ENCODE measurements at places on chromosomes 11 and 22.

GRCh38 chr11:88059326-88059725 lies 115.9 kb downstream of the RAB38 start:
- DNase-seq = peak; percentile 60

GRCh38 chr22:46045459-46046298 lies 68.7 kb upstream of the WNT7B start:
- DNase-seq = no peak

DNA sequence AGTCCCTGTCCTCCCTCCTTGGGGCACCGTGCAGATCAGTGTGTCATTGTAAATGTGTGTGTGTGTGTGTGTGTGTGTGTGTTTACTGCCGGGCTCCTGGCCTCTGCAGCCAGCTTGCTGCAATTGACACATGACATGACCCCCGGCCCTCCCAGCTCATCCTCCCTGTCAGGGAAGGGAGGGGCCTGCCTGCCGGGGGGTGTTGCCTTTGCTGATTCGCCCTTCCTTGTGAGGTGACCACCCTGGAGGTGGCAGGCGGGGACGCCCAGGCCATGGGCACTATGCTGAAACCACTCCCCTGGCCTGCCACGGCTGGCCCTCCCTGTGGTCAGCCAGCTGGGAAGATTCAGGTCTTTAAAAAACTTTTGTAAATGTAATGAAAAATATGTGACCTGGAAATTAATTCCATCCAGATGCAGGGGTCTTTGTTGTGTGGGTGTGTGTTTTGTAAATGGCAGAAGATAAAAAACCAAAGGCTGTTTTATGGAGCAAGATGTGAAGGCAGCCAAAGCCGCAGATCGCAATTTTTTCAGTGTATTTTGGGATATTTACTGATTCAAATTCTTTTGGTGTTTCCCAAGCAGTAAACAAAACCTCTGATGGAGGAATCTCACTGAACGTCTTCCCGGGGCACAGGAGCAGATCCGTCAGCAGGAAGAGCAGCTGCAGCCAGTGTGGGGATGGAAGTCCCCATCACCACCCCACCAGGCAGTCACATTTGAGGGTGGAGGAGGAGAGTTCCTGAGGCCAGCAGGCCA lies 23.2 kb downstream of the SHISAL1 start:
- no peak for DNase-seq

GRCh38 chr11:134975866-134976376 lies 563.9 kb upstream of the B3GAT1 start:
- no peak for DNase-seq

DNA sequence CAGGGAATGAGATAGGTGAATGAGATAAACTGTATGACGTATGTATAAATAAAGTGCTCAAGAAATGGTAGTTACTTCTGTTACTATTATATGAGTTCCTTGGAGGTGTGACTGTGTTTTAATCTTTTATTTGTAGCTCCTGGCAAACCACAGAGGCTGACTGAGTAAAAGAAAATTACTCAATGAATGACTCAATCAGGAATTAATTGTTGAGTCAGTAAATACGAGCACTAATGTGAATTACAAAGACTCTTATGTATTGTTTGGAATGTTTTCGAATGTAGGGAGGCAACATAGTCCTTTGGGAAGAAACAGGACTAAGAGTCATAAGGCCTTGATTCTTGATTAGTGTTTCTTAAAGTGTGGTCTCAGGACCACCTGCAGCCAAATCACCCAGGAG lies 51.1 kb upstream of the BLID start:
- peak; percentile 90 for DNase-seq

GRCh38 chr11:63805844-63806415 lies 7.3 kb upstream of the SPINDOC start:
- DNase-seq = no peak

DNA sequence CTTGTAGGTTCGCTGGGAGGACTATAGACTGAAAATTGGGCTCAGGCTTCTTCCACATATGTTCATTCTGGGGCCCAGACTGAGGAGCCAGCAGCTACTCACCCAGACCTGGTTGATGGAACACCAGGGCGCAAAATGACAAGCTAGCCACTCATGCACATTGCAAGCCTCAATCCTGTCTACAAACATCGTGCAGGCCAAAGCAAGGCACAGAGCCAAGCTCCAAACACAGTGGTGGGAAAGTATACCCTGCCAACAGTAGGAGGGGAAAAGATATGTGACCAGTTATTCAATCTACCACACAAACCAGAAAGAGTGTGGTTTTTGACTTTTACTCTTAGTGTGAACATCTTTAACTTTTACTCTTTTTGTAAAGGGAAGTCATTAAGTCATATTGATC lies 660.5 kb downstream of the NTM start:
- no peak for DNase-seq

GRCh38 chr11:73493956-73494598 lies 103.8 kb downstream of the FAM168A start:
- DNase-seq = peak; percentile 41
